ENCODE measurements at places on chromosomes 2 and 18.

- DNase-seq, result no peak
Measured at GRCh38 chr2:47254464-47254863, 99.4 kb upstream of the STPG4 start.

DNA sequence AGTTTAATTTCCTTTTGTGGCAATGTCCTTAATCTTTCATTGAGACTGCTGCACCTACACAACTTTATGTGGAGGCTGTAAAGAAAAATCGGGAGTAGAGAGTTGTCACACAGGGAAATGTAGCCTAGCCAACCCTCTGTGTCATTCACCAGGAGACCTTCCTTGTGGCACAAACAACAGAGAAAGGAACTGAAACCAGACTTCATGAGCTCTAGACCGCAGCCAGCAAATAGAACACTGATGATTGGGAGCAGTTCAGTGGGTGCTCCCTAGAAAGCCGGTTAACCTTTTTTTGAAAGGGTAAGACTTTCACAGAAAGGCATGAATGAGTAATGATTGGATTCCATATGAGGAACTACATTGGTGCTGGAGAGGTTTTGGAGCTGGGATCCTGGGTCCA, 1752.4 kb upstream of the CELF4 start:
- no peak for DNase-seq

DNA sequence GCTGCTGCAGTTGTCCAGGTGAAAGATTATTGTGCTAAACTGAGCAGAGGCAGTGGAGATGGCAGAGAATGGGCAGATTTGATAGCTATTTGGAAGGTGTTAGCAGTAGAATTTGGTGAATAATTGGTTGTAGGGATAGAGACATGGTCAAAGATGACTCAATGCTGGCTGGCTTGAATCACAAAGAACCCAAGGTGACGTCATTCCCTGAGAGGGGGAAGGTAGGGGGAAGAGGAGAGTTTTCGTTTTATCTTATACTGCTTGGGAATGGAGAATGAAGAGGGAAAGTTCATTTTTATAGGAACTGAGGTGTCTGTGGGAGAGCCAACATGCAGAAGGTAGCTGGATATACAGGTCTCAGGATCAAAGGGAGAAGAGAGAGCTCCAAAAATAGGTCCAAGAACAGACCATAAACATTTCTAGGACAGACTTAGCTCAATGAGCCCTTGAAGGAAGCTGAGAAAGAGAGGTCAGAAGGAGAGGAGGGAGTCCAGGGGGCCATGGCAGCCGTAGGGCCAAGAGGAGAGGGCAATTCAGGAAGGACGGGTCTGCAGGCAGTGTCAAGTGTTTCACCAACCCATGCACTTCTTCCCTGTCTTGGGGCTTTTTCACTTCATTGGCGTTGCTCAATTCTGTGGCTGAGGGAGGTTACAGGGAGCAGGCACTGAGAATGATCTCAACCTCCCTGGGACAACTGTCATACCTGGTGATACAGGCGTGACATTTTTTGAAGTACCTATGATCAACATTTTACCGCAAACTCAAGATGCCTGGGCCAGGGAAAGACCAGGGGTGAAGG, 281.3 kb downstream of the TDRD15 start:
- no peak for DNase-seq

- DNase-seq, result no peak
Measured at GRCh38 chr18:12030670-12031069, 49.4 kb downstream of the IMPA2 start.

DNA sequence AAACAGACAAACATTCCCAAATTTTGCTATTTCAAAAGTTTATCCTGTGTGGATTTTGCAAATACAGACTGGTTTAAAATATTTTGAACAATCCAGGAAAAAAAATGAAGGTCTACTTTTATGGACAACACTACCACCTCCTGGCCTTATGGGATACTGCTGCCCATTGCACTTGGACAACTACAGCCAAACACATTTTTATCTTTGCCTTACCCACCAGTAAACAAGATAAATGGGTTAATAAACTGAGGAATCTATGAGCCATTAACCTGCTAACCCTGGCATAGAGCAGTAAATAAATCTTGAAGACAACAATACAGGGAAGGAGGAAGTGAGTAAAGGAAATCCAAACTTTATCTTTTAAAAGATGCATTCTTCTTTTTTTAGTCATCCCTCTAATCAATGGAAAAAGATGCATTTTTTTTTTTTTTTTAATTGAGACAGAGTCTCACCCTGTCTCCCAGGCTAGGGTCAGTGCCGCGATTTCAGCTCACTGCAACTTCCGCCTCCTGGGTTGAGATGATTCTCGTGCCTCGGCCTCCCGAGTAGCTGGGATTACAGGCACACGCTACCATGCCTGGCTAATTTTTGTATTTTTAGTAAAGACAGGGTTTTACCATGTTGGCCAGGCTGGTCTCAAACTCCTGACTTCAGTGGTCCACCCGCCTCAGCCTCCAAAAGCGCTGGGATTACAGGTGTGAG, 2.1 kb upstream of the SPIRE1 start:
- DNase-seq, result no peak

- no peak for DNase-seq
Measured at GRCh38 chr2:133972786-133973185, 281.1 kb upstream of the MGAT5 start.

DNA sequence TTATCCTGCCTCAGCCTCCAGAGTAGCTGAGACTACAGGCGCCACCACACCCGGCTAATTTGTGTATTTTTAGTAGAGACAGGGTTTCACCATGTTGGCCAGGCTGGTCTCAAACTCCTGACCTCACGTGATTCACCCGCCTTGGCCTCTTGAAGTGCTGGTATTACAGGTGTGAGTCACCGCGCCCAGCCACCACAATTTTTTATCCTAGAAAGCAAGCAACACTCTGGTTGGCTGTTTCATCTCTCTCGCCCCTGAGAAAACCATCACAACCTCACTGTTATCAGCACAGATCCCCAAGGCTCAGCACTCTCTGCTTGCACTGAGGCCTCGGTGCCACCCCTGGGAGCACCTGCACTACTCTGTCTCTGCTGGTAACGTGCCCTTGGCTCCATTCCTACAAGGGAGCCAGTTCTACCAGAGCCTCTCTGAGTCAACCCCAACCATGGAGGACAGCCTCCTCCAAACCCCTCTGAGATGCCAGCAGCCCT, 134.8 kb upstream of the AGAP1 start:
- no peak for DNase-seq

DNA sequence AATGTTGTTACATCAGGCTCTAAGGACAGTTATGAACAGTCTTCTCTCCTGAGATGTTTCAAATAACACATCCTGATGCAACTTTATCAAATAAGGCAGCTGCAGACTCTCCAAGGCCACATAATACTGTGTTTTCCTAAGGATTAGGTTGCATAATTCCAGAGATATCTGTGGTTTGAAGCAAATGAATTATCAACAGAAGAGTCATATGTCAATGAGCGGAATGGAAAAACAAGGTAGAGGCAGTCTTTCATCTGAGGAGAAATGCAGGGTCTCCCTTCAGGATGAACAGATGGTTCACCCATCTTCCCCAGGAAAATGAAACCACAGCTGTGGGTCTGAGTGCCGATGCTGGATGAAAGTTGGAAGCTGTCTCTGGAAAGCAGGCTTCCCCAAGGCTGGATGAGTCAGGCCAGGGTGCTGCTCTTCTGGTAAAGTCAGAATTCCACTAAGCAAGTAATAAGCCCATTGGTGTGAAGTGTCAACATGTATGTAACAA, 22.2 kb downstream of the LYG1 start:
- no peak for DNase-seq

DNA sequence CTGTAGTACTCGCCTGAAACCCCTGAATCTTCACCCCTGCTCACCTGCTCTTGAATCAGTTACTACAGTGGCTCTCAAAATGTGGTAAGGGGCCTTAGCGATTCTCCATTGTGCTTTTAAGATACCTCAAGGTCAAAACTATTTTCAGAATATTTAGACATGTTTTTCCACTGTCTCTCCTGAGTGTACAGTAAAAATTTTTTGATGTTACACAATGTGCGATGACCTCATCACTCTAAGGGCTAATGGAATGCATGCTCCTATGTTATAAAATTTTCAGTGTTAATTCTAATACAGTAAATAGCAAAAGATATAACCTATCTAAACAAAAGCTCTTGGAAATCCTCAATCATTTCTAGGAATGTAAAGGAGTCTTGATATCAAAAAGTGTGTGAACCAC, 336.9 kb upstream of the PKDCC start:
- DNase-seq, result no peak

DNA sequence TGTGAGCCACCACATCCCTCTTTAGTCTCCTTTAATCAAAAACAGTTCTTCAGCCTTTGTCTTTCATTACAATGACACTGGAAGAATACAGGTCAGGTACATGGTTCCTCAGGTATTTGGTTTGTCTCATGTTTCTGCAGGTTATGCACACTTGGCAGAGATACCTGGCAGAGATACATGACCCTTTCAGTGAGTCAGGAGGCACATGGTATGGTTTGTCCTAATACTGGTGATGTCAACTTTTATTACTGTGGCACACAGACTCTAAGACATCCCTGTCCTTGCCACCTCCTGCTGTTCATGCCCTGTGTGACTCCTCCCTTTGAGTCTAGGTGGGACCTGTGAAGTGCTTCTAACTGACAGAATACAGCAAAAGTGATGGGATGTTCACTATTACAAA, 58.4 kb downstream of the SPIRE1 start:
- no peak for DNase-seq

GRCh38 chr2:69933839-69934613, 19.1 kb downstream of the MXD1 start:
- no peak for DNase-seq

DNA sequence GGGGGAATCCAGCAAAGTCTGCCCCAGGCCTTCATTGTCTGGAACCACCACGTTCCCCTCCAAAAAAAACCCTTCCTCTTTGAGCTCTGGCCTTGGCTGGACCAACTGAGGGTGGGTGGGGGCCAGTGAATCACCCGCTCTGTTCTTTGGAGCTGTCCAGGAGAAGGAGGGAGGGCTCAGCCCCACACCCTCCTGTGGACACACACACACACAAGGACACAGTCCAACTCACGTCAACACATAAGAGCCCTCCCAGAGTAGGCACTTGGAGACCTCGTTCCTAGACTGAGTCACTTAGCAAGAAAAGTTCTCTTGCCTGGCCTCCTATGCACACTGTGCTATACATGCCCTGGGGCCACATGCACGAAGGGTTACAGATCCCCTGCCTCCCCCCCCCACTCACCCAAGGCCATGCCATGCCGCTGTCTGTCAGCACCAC, 1.2 kb upstream of the TNS1 start:
- DNase-seq, result no peak

GRCh38 chr18:57029761-57030160, 117.1 kb upstream of the BOD1L2 start:
- no peak for DNase-seq

DNA sequence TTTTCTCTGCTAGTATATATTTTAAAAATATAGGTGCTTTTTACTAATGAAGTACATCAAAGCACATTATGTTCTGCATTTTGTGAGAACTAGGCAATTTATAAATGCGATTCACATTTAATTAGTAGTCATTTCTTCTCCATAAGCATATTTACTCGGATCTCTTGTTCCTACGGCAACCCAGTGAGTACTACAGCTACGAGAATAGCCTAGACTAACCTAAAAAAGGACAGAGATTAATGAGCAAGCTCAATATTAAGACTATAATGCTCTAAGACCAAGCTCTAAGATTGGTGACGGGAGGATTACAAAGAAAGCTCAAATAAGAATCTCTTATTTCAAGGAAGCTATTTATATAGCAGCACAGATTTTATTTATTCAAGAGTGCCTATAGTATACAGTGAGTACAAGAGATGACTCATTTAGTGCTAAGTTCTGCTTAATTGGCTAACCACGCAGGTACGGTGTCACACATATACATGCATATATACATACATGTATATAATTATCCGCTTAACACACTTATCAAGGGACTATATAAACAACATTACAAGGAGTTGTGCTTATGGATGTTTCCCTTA, 364.7 kb downstream of the GPD2 start:
- DNase-seq, result no peak

- no peak for DNase-seq
Measured at GRCh38 chr2:1660656-1661640, 83.4 kb downstream of the PXDN start.

DNA sequence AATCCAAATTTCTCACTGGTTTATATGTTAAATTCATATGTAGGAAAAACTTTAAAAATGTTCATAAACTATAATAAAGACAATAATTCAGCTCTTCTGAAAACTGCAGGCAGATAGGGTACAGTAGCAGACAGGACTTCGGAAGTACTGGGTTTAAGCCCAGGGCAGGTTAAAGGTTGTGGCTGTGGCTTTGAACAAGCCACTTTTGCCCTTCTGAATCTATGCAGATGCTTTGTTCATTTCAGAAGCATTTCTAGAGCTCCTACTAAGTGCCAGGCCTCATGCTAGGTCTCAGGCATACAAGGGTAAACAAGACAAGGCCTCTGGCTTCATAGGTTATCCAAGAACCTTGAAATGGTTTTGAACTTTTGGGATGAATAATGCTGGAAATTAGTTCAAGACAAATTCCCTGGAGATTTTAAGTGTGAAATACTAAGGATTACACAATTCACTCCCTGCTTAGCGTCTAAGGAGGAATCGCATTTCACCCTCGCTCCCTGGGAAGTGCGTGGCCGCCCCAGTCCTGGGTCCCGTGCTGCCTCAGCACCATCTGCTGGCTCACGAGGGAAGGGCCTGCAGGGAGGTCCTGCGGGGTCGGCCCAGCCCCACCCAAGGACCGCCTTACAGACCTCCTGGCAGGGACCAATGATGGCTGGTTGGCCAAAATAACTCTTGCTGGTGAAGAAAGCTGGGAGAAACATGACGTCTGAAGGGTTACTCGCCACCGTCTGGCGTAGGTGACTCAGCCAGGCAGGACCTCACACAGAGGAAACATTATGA, 67.7 kb upstream of the L3MBTL4 start:
- DNase-seq, result no peak

- no peak for DNase-seq
Measured at GRCh38 chr2:44325897-44326296, 35.4 kb downstream of the PREPL start.

DNA sequence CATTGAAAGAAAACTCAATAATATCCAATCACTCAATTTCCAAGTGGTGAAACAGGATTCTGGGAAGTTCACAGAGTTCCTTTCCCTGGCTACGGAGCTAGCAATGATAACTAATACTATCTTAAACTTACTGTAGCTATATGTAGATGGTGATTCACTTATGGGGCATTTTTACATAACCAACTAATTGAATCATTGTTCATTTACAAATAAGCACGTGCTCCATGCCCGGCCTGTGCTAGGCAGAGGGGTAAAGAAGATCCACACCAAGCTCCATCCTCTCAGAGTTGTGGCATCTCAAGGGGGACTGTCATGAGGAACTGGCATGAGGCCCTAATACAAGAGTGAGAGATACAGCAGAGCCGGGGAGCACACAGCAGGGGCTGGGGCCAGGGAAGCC, 176.3 kb downstream of the ANKRD30B start:
- no peak for DNase-seq
